ENCODE measurements at places on chromosomes 13 and 19. TPM values are rescaled to one million over a fixed set of nuclear protein-coding genes. Genes with fewer than 3 reads are reported as not detected.

The CLC gene
- total RNA-seq, result not detected

GRCh38 chr19:7340959-7341837 lies 7.5 kb upstream of the ARHGEF18 start:
- DNase-seq, result peak; percentile 88

The EBI3 gene
- total RNA-seq, result 14.7 TPM

The ZNF730 gene
- 0.50 TPM for total RNA-seq

The RGL3 gene
- not detected for total RNA-seq

- no peak for DNase-seq
Observed at GRCh38 chr19:1106841-1107660, 3.3 kb downstream of the GPX4 start.

- DNase-seq, result no peak
Observed at GRCh38 chr19:7504684-7505083, 11.2 kb upstream of the ZNF358 start.

DNA sequence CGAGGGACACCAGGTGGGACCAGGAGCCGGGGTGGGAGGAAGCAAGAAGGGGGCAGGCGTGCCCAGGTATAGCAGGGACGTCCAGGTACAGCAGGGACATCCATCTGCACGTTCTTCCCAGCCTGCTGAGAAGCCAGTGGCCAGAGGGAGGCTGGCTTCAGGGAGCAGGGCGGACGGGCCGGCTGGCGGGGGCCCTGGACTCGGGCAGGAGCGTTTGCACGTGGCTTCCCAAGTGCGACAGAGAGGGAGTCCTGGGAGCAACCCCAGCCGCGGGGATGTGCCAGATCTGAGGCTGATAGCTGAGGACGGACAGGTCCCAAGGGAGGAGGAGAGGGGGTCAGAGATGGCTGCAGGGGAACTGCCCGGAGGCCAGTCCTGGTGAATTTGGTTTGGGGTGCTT lies 36.7 kb downstream of the MYO9B start:
- no peak for DNase-seq

The SLITRK5 gene
- not detected for total RNA-seq

DNA sequence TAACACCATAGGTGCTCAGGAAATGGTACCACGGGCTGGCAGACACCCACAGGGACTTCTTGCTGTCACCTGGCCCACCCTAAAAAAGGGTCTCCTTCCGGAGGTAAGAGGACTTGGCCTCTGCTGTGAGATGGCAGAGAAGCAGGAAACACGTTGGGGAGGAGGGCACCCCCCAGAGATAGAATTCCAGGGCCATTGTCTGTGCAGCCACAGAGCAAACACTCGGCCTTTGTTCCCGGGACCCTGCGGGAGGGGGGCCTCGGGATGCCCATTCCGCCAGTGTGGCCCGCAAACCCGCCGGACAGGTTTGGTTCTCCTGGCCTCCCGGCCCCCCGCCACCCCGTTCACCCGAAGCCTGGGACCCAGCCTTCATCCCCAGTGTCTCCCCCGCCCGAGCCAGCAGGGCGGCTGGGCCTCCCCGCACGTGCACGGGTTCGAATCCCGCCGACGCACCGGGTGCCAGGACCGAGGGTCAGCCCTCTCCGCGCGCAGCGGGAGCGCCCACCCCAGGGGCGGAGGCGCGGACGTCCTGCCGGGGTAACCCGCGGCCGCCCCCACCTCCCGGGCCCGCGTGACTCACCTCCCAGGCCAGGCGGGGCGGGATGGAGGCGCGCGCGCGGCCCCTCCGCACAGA lies 714 bp downstream of the PLPP2 start:
- no peak for DNase-seq

The CTXN1 gene
- not detected for total RNA-seq

GRCh38 chr13:47457626-47458025 lies 543.4 kb downstream of the SUCLA2 start:
- DNase-seq, result no peak

DNA sequence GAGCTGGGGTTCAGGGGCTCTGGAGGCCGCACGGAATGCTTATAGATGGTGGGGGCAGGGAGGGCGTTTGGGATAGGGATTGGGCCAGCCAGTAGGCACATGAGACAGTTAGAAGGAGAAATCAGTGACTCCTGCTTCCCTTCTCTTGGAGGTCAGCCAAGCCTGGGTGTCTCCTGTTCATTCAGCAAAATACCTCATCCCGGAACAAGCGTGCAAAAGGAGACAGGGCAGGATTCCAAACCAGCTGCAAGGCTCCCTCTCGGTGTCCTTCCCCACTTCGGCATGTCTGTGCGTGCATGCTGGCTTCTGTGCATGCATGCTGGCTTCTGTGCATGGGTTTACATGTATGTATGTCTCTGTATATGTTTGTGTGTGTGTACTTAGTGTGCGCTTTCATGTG lies 37.3 kb upstream of the PEPD start:
- DNase-seq, result no peak

- no peak for DNase-seq
Observed at GRCh38 chr13:76474966-76475365, 411.2 kb downstream of the KCTD12 start.

The NXNL1 gene
- total RNA-seq, result not detected

DNA sequence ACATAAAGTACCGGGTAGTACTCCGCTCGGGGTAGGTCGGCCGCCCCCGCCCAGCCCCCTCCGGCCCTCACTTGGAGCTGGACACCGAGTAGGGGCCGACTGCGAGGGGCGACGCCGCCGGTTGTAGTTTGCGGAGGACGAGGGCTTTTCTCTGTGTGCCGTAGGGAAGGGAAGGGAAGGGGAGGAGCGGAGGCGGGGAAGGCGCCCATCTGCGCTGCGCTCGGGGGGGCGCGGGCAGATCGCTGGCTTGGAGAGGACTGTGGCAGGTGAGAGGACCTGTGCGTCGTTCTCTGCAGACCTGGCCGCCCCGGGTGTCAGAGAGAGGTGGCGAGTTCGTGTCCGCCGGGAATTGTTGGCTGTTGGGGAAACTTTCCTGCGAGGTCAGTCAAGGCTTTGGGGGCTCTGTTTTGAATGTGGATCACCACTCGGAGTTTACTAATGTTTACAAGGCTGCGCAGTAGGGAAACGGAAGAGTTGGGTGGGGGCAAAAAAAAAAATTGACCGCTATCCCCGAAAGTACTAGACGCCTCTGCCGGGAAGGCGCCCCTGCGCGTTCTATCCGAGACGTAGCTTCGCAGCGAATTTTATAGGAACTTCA lies 1.4 kb downstream of the ING1 start:
- no peak for DNase-seq

DNA sequence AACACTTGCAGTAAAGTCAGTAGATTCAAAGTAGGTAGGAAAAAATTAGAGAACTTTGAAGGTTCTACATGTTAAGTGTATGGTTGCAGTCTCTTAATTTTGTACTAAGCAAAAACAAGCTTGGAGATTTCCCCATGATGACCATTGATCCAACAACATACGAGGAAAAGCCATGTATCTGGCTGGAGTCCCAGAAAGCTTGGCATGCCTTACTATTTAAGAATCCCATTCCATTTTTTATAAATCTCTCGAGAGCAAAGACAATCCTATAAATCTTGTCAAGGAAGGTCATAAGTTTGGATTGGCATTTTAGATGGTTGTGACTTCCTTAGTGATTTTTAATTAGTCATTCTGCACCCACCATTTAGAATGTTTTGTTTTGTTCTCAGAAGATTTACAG lies 495.9 kb downstream of the GPC5 start:
- DNase-seq, result no peak

The PSG4 gene
- total RNA-seq, result not detected

DNA sequence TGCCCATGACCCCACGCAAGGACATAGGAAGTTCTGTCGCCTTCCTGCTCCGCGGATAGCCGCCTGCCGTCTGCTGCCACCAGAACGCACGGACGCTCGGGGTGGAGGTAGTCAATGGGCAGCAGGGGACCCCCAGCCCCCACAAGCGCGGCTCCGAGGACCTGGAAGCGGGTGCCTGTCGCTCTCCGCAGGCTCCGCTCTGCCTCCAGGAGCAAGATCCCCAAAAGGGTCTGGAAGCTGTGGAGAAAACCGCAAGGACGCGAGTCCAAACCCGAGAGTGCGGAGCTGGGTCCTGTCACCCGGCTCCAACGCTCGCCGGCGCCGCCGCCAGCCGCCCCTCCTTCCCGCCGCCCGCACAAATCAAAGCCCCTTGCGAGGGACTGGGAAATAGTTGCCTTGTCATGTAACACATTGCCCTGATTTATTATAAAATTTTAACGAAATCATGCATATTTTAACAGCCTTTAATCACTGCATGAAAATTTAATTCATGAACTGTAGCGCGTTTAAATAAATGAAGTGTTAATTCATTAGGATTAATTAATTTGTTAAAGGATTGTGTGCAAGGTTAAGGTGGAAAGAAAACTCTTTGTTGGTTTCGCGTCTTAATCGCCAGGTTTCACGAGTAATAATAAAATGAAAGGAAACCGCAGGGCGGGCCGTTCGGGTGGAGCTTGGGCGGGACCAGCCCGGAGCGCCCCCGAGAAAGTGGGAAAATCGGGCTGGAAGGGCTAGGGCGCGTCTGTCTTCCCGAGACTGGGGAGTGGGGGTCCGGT lies 5.5 kb upstream of the POU4F1 start:
- DNase-seq, result no peak

DNA sequence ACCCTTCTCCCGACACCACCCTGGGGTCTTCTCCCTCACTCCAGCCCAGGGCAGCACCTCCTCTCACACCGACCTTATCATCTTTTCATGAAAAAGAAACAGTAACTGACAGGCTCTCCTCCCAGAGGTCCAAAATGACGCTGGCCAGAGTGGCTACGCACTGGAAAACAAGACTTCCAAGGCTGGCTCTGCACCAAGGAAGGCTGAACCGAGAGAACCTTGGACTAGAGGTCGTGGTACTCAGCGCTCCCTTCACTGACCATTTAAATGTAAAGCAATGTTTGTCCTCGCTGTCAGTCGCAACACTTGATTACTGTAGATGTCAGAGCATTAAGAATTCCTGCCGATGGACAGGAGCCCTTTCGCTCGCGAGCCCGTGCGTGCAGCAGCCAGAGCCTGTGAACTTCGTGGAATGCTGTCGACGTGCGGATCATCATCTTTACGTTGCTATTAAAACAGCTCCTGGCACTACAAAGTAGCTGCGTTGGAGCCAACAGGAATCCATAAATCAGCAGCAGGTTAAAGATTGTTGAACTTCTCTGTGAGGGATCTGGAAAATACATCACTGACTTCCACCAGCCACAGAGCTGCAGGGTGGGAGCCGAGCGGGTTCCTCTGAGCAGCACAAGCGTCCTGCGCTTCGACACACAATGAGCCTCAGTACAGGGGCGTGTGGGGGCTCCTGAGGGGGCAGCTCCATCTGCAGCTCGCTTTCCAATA lies 125.5 kb upstream of the MCF2L start:
- DNase-seq, result no peak

DNA sequence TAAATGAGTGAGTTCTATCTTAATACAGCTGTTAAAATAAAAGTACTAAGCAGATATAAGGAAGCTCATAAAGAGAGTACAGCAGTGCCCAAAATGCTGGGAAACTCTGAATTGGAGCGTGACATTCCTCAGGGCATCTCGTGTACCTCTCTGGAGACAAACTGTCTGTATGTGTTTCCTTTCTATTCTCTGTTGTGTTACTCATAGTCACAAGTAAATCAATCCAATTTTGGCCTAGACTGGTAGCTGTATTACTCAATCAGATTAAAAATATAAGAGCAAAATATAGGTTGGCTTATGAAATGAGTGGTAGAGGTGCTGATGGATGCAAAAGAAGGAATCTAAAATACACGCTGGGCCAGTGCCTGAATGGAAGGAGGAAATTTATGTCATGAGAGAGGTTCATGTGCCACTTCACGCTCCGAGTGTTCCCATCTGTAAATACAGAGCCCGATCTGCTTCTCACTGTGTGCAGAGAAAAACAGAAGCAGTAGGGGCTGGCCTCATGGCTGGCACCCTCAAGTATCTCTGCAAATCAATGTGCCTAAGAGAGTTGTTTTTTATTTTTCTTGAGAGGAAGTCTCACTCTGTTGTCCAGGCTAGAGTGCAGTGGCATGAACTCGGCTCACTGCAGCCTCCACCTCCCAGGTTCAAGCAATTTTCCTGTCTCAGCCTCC lies 58.7 kb upstream of the RGCC start:
- DNase-seq, result no peak

GRCh38 chr19:37855098-37855497 lies 51.3 kb downstream of the WDR87 start:
- peak; percentile 40 for DNase-seq
